ENCODE measurements at places on chromosomes 6 and 20. TPM values are rescaled to one million over a fixed set of nuclear protein-coding genes. Genes with fewer than 3 reads are reported as not detected.
A peak's percentile ranks its signal among the peaks of the same experiment; 100 is the strongest.

GRCh38 chr6:146948790-146949342 lies 255.4 kb upstream of the STXBP5 start:
- DNase-seq: no peak

CAGE1 gene
- total RNA-seq: 0.54 TPM

GRCh38 chr20:23257848-23258746 lies 92.5 kb upstream of the NXT1 start:
- no peak for DNase-seq

CRISP3 gene
- 0.69 TPM for total RNA-seq

DNA sequence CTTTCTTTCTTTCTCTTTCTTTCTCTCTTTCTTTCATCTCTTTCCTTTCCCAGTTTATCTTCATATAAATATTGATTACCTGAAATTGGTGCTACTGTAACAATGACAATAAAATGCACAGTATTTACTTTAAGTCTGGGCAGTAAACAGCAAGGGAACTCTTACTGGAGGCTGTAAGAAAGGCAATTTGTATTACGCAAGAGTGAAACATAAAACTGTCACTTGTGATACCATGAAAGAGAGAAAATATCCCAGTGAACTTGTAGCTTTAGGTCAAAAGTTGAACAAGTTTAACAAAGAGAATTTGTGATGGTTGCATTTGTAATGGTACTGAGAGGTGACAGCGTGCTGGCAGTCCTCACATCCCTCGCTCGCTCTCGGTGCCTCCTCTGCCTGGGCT lies 80.0 kb downstream of the EYS start:
- DNase-seq: no peak

DNA sequence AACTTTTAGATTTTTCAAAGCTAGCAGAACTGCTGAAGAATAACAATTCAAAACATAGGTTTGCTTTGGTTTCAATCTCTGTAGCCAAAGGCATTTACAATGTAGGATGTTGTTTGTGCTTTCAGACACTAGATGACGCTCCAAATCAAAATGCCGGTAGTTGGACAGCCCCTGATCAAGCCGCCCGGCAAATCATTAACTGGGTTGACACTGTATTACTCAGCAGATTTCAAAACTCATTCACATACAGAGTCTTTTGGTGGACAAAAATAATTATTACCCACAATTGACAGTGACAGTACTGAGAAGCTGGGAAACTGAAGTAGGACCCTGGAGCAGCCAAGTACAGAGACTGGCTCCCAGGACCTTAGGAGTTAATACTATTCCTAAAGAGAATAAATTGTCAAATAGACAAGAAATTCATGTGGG lies 21.3 kb upstream of the HFE start:
- peak; percentile 47 for DNase-seq

- DNase-seq: no peak
These were observed 63.1 kb downstream of the TTI1 start for GRCh38 chr20:37969949-37970855.

- no peak for DNase-seq
These were observed 12.9 kb downstream of the FARS2 start for GRCh38 chr6:5274231-5274630.

GRCh38 chr20:4554346-4554745 lies 167.4 kb upstream of the PRND start:
- no peak for DNase-seq

- DNase-seq: no peak
These were observed 72.6 kb downstream of the TFAP2B start for GRCh38 chr6:50891290-50891689.

TMEM74B gene
- 1.9 TPM for total RNA-seq

DNA sequence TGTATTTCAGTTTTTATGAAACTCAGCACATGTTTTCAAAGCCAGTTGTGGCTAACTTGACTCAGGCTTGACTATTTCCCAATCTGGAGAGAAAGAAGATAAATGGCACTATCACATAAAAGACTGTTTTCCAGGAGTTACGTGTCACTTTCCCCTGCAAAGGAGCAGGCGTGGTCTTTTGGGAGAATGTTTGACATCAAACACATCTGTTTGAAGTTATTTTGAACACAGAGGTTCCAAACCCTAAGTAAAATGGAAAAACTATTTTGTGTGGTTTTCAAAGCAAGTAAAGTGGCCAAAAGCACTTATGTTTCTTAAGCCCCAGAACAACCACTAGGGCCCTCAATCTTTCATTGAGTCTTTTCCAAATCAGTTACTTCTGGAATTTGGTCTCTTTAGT lies 89.7 kb downstream of the FOXF2 start:
- DNase-seq: no peak

CGA gene
- not detected for total RNA-seq

DNA sequence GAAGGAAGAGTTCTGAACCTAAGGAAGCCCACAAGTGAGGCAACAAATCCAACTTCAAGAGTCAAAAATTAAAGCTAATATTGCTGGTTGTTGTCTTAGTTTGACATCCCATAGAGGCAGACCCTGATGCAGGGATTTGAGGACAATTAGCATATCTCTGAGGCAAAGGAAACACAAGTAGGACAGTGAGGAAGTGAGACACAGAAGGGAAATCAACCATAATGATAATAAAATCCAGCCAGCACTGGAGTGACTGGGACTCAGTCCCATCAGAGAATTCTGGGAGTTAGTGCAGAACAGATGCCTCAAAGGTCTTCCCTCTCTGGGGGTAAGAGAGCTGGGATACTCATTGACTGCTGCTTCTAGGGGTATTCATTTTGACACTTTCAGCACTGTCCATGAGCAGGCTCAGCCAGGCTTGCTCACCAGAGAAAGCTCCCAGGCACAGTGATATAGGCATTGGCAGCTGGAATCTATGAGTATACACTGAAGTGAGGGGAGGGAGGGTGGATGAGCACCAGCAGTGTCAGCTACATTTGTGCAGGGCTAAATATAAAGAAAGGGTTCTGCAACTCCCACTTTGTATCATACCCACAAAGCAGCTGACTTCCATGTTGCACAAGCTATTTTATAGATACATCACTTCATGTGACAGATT lies 43.4 kb upstream of the SPTLC3 start:
- DNase-seq: no peak

DNA sequence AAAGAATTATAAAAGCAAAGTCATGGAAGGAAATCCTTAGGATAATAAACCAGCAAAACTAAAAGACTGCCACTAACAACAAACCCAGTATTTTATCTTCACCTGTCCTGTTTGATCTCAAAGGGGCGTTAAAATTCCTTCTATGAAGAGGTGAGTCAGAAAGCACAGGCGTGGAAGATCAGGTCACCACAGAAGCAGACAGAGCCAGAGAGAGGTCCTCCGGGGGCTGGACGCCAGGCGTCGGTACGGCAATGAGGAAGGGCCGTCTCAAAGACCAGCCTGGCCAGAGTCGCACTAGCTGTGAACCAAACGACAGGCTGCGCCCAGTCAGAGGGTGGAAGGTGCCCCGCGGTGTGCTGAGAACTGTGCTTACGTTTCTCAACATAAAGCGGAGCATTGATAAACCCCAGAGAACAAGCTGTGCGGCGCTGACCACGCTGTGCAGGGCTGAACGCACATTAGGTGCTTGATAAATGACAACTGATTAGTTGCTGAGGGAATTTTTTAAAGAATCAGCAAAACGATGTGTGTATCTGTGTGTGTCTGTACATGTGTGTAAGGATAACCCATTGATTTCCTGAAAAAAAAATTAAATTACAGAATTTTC lies 85.6 kb downstream of the RNASET2 start:
- DNase-seq: no peak

GRCh38 chr20:13841206-13841605 lies 56.4 kb downstream of the NDUFAF5 start:
- DNase-seq: no peak

DNA sequence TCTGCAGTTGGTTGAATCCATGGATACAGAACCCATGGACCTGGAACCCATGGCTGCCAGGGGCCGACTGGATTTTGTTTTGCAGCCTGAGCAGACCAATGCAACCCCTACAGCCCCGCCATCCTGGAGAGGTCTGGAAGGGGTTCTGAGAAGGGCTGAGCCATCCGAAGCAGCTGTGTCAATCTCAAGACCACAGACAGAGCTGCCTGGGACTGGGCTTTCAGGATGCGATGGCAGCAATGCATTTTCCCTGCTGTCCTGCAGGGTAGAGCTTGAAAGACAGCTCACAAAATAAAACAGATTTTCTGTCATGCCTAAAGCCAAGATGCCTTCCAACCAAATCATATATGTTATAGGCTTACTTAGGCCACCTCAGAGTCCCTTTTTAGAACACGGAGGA lies 125.8 kb upstream of the NXT1 start:
- DNase-seq: no peak

DNA sequence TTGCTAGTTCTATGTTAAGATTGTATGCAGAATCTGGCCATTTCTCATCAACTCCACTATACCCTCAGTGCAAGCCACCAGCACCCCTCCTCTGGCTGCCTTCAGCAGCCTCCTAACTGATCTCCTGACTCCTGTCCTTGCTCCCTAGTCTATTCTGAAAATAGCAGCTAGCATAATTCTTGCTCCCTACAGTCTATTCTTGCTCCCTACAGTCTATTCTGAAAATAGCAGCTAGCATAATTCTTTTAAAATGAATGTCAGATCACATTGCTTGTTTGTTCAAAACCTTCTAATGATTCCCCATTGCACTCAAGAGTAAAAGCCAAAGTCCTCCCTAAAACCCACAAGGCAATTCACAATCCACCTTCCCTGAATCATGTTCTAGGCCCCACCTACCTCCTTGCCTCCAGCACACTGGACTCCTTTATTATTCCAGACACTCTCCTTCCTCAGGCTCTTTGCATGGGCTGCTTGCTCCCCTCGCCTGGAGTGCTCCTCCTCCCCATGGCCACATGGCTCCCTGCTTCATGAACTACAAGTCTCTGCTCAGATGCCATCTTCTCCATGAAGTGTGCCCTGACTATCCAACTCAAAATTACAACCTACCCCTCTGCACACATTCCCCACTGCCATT lies 164.2 kb upstream of the TNFAIP3 start:
- no peak for DNase-seq

Data from heart left ventricle (tissue), 16 donors.